Dermis blood vessel endothelial cell (primary cell): ENCODE measurements at places on chromosomes 6 and 20. TPM values are rescaled to one million over a fixed set of nuclear protein-coding genes. Genes with fewer than 3 reads are reported as not detected.

Gene RPS6KA2
- total RNA-seq: 166 and 297 TPM in 2 replicates

Gene HRH3
- total RNA-seq: not detected in 2 replicates

Gene GRM1
- total RNA-seq: 0.05 TPM in 1 of 2 replicates, not detected in the other

Gene CTNNBL1
- 32.8 and 35.8 TPM in 2 replicates for total RNA-seq

Gene RRAGD
- 0.51 and 1.2 TPM in 2 replicates for total RNA-seq

Gene PRND
- total RNA-seq: 0.74 and 2.2 TPM in 2 replicates

Gene CD40
- total RNA-seq: 19.4 and 21.3 TPM in 2 replicates

DNA sequence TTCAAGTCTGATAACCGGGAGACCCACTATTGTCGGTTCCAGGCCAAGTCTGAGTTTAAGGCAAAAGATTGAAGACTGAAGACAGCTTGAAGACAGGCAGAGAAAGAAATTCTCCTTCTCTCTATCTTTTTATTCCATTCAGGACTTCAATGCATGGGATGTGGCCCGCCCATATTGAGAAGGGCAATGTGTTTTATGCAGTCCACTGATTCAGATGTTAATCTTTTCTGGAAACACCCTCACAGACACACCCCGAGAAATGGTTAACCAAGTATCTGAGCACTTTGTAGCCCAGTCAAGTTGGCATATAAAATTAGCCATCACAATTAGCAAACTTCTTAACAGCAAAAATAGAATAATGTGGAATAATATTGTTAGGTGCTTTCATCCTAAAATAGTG lies 75.5 kb upstream of the FABP7 start:
- DNase-seq: no peak

DNA sequence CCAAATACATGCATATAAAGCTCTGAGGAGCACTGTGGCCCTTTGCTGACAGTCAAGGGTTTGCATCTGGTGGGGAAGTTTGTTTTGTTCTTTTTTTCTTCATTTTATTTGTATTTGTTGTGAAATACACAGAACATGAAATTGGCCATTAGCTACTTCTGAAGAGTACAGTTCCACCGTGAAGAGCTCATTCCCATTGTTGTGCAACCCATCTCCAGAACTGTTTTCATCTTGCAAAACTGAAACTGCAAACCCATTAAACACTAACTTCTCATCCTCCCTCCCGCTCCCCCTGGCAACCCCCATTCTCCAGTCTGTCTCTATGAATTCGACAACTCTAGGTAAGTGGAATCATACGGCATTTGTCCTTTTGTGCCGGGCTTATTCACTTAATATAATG lies 231.3 kb downstream of the TFAP2C start:
- no peak for DNase-seq

DNA sequence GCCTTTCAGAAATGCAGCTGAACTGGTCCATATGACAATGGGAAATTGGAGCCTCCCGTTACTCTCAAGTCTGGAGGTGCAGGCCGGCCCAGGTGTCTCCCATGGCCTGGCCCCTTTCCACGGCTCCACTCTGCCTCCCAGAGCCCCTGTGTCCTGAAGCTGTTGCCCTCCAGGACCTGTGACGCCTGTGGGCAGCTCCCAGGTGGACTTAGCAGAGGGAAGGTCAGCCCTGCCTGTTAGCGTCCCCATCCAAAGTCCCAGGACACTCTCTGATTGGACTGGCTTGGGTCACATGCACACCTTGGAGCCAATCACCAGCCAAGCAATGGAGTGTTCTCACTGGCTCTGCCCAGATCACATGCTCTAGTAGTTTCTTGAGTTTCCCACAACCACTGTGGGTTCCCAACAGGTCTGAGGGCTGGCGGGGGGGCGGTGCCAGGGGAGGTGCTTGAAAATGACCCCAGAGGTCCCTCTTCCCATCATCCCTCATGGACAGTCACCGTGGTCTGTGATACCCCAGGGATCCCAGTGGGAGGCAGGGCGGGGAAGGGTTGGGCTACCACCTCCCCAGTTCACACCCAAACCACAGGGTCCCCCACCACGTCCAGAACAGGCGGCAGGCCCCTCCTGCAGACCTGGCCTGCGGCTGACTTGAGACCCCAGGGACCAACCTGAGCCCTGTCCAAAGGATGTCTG lies 135.6 kb downstream of the TAF4 start:
- no peak for DNase-seq

DNA sequence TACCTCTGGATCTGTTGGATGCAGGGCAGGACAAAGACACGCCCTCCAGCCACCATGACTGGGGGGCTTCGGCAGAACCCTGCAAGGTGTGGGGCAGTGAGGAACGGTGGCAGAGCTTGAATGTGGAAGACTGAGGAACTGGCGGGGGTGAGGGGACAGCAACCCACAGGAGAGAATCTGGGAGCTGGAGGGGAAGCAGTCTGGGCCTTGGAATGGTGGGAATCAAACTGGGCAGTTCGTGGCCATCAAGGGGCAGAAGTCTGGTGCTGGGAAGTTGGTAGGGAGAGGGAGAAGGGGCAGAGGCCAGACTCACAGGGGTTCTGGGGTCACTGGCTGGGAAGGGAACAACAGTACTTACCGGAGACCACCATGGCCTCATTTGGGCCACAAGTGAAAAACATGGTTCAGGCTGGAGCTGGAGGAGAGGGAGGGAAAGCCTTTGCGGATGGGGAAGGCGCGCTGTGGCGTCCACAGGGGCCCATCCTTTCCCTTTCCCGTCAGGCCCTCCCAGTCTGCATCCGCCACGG lies 635 bp downstream of the FLOT1 start:
- no peak for DNase-seq
